ENCODE measurements at places on chromosomes 13 and 19.

DNA sequence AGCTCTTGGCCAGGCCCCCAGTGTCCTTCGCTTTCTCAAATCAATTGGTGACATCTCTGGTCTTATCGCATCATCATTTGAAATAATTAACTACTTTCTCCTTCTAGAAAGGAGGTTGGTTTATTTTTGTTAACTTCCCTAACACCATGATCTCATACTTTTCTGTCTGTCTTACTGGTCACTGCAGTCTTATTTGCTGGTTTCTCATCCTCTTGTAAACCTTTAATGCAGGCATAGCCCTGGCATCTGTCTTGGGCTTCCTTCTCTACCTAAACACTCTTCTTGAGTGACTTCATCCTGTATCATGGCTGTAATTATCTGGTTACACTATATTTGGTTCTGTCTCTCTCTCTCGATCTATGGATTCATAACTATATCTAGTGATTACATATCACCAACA is 152.8 kb downstream of the CYSLTR2 start:
- no peak for DNase-seq

- no peak for DNase-seq
Measured at GRCh38 chr19:29781386-29782259, 30.2 kb upstream of the CCNE1 start.

DNA sequence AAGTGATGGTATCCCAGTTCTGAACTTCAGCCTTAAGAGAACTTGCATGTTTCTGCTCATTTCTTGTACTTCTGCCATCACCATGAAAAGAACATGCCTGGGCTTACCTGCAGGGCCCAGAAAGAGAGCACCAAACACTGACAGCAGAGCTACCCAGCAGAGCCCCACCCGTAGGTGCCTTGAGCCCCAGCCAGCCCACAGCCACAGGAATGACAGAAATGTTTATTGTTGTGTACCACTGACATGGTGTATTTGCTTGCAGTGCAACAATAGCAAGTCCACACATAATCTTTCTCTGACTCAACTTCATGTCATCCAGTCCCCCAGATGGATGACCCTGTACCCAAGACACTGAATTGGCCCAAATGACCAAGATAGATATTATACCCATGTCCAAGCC is 195.2 kb downstream of the TSHZ3 start:
- DNase-seq = no peak

DNA sequence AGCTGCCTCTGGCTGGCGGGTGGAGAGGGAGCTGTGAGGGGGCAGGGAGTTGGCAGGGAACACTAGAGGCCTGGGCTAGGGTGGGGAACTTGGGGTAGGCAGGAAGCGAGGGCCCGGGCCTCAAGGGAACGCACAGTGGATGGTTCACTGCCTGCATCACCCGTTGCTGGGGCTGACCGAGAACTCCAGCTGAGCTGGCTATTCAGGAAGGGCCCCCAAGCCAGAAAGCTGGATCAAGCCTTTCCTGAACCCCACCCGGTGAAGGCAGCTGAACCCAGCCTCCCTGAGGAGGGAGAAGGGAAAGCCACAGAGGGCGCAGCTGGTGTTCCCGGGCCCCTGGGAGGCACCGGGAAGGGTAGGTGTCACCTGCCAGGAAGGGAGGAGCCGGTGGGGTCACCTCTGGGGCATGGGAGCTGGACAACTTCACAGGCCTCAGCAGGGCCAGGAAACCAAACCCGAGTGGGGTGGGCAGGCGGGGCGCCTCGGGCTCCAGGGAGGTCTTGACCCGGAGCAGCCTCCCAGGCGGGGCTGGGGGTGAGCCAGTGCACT is 13.9 kb downstream of the PALM start:
- no peak for DNase-seq

DNA sequence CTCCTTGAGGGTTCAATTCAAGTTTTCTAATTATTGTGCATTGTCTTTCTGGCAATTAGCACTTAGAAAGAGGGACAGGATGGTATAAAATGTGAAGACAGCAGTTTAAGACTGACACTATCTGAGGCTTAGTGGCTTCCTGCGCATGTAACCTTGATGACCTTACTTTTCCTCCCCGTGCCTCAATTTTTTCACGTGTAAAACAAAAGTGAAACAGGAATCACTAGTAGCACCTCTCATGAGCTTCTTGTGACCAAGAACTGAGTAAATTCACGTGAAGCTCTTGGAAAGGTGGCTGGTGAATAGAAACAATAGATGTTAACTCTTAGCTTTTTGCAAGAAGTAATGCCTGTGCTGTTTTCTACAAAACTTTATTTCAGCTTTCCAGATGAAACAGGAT is 233.9 kb downstream of the LMO7 start:
- DNase-seq = no peak

DNA sequence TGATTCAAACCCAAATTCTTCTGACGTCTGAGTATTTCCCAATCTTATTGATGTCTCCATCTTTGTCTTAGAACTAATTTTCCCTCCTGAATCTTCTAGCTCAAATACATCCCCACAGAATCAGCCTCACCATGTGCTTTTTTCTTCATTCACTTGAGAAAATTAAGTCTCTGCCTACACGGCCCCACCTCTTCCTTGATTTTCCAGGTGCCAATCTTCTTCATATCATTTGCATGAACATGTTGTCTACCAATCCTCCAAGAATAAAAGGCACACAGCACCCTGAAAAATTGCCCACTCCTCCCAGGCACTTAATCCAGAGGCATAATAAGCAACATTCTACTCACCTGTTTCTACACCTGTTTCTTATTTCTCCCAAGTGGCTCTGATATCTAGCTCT is 408.1 kb upstream of the NBEA start:
- no peak for DNase-seq

- no peak for DNase-seq
Measured at GRCh38 chr13:73058432-73058735, 421 bp upstream of the KLF5 start.

GRCh38 chr13:21717817-21718216 is 46.9 kb downstream of the FGF9 start:
- no peak for DNase-seq

GRCh38 chr19:49875857-49876421 is 1.2 kb downstream of the AKT1S1 start:
- DNase-seq = no peak

- no peak for DNase-seq
Measured at GRCh38 chr19:35533822-35534392, 651 bp downstream of the GAPDHS start.

DNA sequence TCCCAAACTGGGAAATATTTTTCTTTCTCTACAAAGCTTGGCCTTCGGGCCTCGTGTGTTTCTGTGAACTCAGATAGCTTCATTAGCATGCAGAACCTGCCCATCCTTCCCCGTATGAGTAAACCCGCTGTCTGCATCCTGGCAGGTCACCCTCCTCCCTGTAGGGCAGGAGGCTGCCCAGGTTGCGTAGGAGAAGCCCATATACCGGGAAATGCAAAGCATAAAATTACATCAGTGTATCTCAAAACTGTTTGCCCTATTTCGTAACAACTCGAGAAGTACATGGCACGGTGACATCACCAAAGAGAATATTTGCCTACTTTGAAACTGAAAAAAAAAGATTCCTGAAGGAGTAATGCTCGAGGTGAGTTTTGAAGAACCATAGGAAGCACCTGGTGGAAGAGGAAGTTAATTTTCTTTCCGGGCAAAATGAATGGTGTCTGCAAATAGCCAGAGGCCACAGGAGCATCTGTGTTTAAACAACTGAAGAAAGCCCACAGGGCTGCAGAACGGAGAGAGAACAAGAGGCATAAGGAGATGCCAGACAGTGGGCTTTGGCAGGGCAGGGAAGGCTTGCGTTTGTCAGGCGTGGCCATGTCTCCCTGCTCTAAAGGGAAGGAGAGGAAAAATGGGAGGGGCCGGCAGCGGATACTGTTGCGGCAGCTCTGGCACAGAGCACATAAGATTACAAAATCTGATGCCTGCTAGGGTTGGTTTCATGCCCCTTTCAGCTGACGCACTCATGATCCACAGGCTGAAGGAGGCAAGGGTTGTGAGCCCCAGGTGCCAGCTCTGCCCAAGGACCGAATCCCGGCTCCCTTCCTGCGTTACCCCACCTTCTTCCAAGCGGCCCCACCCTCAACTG is 81.4 kb downstream of the IRS2 start:
- DNase-seq = no peak

- DNase-seq = peak; percentile 43
Measured at GRCh38 chr19:40716031-40716481, 630 bp downstream of the COQ8B start.

GRCh38 chr19:42229301-42229854 is 9.3 kb downstream of the ZNF526 start:
- DNase-seq = no peak

DNA sequence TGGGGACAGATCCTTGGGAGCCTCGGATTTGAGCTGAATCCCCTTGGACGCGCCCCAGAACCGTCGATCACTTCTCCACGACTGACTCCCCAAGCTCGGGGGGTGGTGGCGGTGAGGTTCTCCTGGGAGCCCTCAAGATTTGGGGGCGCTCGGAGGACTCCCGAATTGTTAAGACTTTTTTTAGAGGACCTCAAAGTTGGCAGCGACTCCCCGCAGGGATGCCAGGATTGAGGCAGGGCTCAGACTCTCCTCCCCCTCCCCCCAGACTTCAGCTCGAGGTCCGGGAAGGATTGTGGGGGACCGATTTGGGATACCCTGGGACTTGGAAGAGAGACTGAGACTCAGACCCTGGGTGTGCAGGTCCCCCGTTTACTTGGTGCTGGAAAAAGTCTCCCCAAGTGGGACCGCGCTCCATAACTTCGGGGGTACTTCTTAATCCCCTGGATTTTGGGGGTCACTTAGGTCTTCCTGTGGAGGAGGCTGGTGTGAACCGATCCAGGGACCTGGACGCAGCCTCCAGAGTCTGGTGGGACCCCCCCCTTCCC is 665 bp downstream of the VASP start:
- DNase-seq = no peak

DNA sequence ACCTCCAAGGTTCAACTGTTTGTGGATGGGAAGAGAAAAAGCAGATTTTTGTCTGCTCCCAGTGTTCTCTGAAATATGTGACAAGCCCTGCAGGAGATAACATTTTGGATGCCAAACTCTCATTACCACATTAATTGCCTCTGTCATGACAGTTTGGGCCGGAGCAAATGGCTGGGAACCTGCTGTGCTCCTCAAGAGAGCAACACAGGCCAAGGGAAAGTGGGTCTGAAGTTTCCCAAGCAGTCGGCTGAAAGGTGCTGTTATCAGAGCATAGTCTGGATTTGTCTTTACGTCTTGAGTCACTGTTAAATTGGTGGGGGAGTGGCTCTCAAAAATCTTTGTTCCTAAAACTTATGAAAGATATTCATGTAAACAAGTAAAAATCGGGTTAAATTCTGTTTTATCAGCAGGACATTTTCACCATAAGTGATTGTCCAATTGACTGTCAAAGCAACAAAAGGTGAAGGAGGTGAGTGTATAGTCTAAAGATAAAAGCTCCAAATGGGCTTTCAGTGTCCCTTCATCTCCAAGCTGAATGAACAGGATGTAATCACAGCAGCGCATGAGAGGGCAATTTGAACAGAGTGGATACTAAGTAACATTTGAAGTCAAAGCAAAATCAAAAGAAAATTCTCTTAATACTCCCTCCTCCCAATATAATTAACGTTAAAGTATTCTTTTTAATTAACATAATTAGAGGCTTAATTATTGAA is 844.8 kb downstream of the PCDH17 start:
- no peak for DNase-seq

DNA sequence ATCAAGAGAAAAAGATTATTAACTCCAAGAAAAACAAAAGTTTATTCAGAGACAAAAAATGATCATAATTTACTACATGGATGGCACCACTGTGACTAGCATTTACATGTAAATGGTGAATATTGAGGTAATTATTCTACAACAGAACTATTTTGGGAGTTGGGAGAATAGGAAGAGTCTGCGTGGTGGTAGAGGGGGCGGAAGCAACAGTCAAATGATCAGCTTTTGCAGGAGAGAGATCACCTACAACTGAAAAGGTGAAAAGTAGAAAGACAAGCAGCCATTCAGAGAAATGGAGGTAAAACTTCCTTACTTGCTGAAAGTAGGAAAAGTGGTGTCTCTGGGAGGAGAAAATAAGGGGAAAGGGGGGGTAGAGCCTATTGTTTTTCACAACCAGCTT is 62.8 kb upstream of the SACS start:
- DNase-seq = no peak

GRCh38 chr19:13983213-13983889 is 22.8 kb downstream of the RFX1 start:
- no peak for DNase-seq

DNA sequence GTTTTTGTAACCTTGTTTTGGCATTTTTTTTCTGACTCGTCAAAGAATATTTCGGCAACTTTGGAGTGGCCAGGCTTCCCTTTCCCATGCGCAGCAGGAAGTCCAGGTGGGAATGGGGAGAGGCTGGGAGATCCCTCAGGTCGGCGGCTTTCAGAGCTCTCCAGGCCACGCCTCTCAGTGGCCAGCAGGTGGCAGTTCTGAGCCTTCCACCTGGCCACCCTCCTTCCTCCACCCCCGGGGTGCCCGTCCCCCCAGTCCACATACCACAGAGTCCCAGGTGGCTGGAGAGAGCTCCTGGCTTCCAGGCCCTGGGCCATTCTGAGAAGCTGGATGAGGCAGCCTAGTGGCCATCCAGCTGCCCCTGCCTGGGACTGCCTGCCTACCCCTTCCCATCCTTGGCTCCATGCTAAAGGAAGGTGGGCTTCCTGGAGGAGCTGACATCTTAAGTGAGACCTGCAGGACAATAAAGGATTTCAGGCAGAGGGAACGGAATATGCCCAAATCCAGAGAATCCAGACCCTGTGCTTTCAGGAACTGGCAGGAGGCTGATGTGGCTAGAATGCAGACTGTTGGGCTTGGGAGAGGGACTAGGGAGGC is 46.3 kb downstream of the CCNE1 start:
- no peak for DNase-seq

GRCh38 chr19:23382955-23383354 is 12.3 kb downstream of the ZNF91 start:
- DNase-seq = no peak

GRCh38 chr19:21593934-21594820 is 88.8 kb downstream of the ZNF429 start:
- DNase-seq = no peak

GRCh38 chr19:45152504-45153338 is 8.1 kb downstream of the NKPD1 start:
- DNase-seq = no peak

DNA sequence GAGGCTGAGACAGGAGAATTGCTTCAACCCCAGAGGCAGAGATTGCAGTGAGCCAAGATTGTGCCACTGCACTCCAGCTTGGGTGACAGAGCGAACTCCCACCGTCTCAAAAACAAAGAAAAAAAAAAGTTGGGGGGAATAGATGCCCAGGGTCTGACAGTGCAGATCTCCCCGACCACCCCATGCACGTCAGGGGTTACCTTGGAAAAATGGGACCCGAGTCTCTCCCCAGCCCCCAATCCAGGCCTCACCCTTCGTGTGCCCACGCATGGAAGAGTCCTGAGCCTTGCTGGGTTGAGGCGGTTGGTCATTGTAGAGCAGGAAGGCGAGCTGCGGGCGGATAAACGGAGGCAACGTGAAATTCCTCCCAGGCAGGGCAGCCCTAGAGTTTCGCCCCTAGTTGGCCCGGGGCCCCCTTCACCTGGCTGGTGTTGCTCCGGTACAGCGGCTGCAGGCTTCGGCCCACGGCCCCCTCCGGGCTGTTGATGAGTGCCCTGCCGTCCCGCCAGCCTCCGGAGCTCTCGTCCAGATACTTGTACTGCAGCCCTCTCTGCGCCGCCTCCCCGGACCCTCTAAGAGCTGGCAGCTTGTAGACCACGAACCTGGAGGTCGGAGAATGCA is 588 bp downstream of the DNASE2 start:
- no peak for DNase-seq

GRCh38 chr13:75360170-75360569 is 121.8 kb downstream of the TBC1D4 start:
- DNase-seq = no peak

GRCh38 chr13:38463048-38463447 is 113.4 kb downstream of the UFM1 start:
- DNase-seq = no peak

- DNase-seq = no peak
Measured at GRCh38 chr19:5011476-5012238, 42.7 kb downstream of the KDM4B start.

Data from GM12864 (cell line).